ENCODE measurements at places on chromosomes 2 and 18. TPM values are rescaled to one million over a fixed set of nuclear protein-coding genes. Genes with fewer than 3 reads are reported as not detected.

EEF1B2 gene
- 1,353 TPM for total RNA-seq

SKOR2 gene
- total RNA-seq: not detected

TMEM247 gene
- not detected for total RNA-seq

SOX11 gene
- 0.03 TPM for total RNA-seq

RTN4 gene
- total RNA-seq: 302 TPM

SCRN3 gene
- total RNA-seq: 30.3 TPM

DNA sequence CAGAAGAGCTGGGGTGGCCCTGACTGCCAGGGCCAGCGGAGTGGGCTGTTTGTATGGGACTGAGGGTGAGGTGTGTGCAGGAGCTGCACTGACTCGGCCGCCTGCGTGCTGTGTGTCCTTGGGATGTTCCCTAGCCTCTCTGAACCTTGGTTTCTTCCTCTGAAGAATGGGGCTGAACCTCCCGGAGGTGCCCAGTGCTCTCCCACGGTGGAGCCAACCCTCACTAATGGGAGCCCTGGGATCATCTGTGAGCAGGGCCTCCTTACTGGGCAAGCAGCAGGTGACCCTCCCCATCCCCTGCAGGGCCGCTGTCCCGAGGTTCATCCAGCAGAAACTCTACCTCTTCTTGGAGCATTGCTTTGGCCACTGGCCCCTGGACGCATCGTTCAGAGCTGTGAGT, 11.7 kb upstream of the CCDC74A start:
- DNase-seq: no peak

DNA sequence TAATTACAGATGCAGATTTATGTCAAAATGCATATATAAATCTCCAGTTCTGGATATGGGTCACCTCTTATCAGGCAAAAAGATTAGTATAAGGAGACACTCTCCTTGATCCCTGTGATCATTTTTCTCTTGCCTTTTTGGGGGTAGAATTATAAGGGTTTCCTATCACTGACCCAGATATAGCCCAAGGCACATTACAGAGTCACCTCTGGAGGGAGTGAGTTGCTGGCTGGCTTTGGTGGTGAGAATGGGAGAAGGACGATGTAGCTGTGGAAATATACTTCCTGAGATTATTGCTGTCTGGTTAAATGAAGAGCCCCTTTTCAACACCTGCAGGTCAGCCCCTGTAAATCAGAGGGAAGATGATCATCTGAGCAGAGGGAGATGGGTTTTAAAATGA, 418.7 kb downstream of the MTX2 start:
- DNase-seq: no peak

GRCh38 chr2:42949125-42949524, 156.7 kb upstream of the HAAO start:
- DNase-seq: no peak

DNA sequence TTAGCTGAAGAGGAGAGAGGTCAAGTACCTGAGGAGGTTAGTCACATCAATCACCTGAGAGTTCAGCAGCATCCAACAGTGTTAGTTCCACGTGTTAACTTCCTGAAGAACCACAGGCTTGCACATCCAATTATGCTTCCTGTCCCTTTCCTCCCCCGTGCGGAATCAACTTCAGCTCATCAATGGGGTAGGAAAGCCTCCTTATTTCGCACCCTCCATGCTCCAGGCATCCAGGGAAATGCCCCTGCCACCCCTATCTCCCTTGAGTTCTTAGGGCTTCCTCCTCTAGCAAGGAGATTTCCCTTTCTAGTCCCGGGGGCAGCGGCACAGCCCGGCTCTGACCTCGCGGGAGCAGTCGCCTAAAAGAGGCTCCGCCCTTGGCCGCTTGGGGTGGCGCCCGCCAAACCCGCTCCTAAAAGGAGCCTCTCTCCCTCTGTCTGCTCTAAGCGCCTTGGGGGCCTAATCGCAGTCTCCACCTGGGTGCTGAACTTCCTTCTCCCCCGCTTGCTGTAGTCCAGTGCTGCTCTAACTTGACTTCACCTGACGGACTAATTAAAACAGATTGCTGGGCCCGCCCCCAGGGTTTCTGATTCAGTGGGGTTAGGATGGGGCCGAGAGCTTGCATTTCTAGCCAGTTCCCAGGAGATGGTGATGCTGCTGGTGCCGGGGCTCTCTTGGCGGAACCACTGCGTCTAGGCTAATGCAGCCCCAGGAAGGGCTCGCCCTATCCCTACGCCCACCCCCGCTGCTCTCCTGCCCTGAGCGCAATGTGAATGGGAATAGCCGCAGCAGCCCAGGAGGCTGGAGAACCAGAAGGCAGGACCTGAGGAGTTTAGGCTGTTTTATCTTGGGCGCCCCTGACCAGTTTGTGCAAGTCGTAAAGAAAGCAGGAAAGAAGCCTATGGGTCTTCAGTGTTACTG, 3.4 kb upstream of the TET3 start:
- DNase-seq: no peak

GRCh38 chr2:235669269-235669831, 175.5 kb downstream of the AGAP1 start:
- DNase-seq: peak; percentile 56

GRCh38 chr2:136131961-136132824, 14.2 kb upstream of the CXCR4 start:
- no peak for DNase-seq

DNA sequence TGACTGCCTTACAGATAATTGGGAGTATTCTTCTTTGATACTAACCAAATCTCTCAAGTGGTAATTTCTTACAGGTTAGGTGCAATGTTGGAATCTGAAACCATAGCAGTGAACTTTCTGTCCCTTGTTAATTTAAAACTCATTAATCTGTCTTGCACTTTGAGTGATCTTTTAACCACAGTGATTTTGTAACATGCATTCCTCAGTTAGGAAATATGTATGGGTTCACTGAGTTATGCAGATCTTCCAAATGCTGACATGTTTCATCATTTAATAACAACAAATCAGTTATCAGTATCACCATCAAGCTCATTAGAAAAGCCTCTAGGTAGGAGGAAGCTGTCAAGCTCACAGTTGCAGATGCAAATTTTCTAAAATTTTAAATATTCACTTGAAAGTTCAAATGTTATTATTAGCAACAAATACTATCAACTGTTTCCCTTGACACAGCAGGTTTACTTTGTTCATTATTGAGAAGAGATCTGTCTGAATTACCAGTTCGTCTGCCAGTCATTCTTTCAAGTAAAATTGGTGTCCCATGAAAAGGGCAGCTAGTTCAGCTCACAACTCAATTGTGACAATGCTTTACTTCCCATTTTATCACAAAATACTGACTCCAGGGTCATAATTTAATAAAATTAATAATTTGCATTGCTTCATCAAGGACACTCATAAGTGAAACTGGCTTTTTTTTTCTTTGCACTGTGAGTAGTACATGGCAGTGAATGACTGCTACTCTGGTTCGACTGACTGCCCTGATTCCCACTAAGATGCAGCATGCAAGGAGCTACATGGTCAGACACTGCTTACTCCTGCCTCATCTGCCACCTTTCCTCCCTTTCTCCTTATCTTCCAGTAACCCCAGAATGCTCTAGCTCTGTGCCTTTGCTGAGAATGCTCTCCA, 31.6 kb downstream of the SUCLG1 start:
- no peak for DNase-seq

GRCh38 chr18:26301681-26302080, 75.4 kb downstream of the TAF4B start:
- DNase-seq: no peak

DNA sequence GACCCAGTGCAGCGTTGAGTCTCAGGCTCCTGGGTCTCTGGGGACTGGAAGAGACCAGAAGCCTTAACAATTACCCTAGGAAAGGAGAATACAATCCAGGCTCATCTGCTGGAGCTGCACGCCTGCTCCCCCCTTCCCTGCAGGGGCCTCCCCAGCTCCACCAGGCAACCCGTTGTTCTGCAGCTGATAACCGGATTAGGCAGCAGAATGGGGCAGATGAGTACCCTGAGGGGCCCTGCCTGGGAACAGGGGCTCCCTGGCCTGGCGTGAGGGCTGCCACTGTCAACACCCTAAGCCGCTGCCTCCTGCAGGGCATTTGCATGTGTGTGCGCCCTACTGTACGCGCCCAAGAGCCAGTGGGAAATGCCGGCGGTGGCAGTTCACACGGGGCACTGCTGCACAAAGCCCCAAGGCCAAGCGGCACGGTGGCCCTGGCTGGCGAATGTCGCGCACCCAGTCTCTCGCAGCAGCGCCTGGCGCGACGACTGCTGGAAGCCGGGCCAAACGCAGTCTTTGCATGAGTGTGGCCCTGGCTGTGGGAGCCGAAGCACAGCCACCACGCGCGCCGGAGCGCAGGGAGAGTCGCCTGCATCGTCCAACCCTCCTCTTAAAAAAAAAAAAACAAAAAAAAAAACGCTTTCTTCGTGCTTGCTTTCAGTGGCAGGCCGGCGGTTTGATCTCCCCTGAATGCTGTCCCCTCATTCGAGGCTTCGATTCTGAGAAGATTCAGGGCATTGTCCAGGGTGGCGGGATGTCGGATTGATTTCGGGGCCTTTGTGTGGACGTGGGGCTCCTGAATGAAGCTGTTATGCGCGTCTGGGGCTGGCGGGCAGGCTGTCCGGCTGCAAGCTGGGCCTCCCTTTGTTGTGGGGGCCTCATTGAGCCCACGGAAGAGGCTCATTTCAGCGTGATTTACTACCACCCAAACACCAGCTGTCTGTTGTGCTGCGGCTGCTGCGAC, 63.8 kb downstream of the SETBP1 start:
- no peak for DNase-seq

- DNase-seq: no peak
Measured at GRCh38 chr2:33358878-33359277, 117.6 kb upstream of the RASGRP3 start.

DNA sequence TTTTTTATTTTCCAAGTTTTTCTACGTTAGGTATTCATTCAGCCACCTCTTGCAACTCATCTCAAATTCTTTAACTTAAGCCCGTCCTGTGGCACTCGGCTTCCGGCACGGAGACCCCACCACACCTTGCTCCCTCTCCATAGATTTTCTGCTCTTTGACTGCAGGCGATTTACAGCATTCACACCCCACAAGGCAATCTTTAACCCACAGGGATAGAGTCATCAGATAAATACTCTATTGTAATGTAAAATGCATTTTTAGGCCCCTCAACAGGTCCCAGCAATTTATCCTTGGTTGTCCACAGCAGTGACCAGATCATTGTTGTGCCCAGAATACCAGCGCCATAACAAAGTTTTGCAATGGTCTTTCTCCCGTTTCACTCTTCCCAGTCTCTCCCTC, 132.3 kb upstream of the EPHA4 start:
- DNase-seq: no peak

GRCh38 chr18:29161429-29161828, 984.5 kb upstream of the CDH2 start:
- no peak for DNase-seq
